ENCODE measurements at places on chromosomes 2 and 18. TPM values are rescaled to one million over a fixed set of nuclear protein-coding genes. Genes with fewer than 3 reads are reported as not detected.

The KCNE4 gene
- total RNA-seq, result 0.46 TPM

The TBR1 gene
- total RNA-seq, result 0.08 TPM

The FNDC4 gene
- 26.4 TPM for total RNA-seq

- DNase-seq, result no peak
- no peak overlapping the region for H3K4me3 ChIP-seq
- H3K27ac ChIP-seq, result no peak overlapping the region
- H3K4me1 ChIP-seq, result peaks cover 30% of the 10 kb centered on the region
- peaks cover 8% of the 10 kb centered on the region for H3K27me3 ChIP-seq
Measured at GRCh38 chr2:233118648-233119000, 58.5 kb downstream of the INPP5D start.

The TUBA3E gene
- not detected for total RNA-seq

The FAP gene
- total RNA-seq, result not detected

GRCh38 chr2:180169474-180169873 is 162.4 kb upstream of the CWC22 start:
- H3K27ac ChIP-seq, result no peak overlapping the region
- H3K27me3 ChIP-seq, result no peaks in the 10 kb centered on the region
- no peak for DNase-seq
- H3K4me3 ChIP-seq, result no peak overlapping the region

The PLGLB2 gene
- total RNA-seq, result 1.5 TPM

DNA sequence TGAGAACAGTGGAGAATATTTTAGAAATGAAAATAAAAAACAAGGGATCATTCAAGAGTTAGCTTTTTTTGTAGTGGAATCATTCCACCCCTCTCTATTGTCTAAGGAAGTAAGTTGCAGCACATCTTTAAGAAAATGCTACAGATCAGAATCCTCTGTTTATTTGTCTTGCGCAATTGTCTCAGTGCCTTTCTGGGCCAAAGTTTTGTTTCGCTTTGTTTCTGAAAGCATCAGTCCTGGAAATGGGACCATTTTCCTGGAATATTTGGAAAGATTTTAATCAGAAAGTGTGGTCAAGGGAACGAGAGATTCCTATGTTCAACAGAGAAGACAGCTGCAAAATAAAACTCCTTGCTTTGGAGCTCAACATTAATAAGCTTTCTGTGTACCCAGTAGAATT is 74.0 kb downstream of the NRXN1 start:
- H3K4me1 ChIP-seq, result peaks cover 9% of the 10 kb centered on the region
- H3K27me3 ChIP-seq, result peaks cover 2% of the 10 kb centered on the region
- H3K27ac ChIP-seq, result no peak overlapping the region
- DNase-seq, result no peak
- no peak overlapping the region for H3K4me3 ChIP-seq
